ENCODE measurements at places on chromosomes 5 and 9.

- no peak for DNase-seq
Measured at GRCh38 chr9:14908295-14909180, 1.7 kb downstream of the FREM1 start.

DNA sequence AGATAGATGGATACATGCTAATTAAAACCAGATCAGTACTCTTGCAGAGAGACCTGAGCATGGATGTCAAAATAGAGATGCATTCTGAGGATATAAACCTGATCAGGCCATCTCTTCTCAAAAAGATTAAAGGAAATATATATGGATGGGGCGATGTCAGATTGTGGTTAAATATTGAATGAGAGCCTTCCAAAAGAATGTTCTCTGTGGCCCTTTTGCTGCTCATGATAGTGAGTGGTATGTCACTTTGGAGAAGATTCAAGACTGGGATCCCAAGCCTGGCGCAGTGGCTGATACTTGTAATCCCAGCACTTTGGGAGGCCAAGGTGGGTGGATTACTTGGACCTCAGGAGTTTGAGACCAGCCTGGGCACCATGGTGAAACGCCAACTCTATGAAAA, 20.5 kb downstream of the ZNF131 start:
- no peak for DNase-seq

- no peak for DNase-seq
Measured at GRCh38 chr5:168390491-168390890, 95.8 kb upstream of the RARS1 start.

- DNase-seq: no peak
Measured at GRCh38 chr5:45578270-45578669, 117.9 kb downstream of the HCN1 start.

DNA sequence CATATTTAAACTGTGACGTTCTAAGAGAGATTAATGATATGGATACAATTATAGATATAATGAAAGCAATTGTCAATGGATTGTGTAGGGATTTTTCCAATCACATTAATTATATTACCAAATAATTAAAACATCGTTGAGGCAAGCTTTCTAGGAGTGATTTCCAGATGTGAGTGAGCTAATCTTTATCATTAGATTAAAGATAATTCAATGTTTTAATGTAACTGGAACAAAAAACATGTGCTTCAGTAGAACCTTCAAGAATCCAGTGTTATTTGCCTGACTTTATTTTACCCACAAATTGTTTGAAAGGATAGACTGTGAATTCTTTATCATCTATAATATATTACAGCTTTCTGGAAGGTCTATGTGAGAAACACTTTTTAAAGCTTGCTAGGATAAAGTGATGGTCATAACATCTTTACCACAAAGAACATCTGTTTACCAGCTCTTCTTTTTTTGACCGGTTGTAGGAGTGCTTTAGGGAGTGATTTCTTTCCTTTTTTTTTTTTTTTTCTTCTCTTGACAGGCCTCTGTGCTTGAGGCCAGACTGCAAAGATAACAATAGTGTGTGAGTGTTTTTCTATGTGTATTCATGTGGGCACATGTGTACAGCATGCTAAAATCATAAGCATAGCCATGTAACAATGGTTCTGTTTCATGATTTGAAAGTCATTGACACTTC, 35.0 kb downstream of the SNCAIP start:
- no peak for DNase-seq

- no peak for DNase-seq
Measured at GRCh38 chr5:149062371-149063016, 368 bp downstream of the SH3TC2 start.

- no peak for DNase-seq
Measured at GRCh38 chr9:27497883-27498417, 26.1 kb upstream of the IFNK start.

- no peak for DNase-seq
Measured at GRCh38 chr5:146084376-146084775, 21.0 kb downstream of the PLAC8L1 start.

GRCh38 chr5:81162501-81162900, 70.6 kb upstream of the CKMT2 start:
- DNase-seq: no peak

DNA sequence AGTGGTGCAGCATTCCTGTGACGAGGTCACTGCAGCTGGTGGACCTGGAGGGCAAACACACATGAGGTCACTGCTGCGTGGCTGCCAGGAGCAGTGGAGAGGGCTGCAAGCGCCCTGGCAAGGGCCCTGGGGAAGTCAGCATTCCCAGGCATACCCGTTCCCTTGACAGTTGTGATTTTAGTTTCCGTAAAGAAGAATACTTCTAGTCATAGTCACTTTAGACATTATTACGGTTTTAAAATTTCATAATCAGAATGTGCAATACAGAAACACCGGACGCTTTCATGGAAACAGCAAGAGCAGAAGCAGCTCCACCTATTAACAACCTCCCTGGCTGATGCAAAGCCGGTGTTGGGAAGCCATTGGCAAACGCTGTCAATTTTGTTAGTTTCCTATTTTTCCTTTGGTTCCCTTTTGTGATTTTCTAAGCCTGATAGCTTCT, 129.8 kb downstream of the GADD45G start:
- peak; percentile 45 for DNase-seq

DNA sequence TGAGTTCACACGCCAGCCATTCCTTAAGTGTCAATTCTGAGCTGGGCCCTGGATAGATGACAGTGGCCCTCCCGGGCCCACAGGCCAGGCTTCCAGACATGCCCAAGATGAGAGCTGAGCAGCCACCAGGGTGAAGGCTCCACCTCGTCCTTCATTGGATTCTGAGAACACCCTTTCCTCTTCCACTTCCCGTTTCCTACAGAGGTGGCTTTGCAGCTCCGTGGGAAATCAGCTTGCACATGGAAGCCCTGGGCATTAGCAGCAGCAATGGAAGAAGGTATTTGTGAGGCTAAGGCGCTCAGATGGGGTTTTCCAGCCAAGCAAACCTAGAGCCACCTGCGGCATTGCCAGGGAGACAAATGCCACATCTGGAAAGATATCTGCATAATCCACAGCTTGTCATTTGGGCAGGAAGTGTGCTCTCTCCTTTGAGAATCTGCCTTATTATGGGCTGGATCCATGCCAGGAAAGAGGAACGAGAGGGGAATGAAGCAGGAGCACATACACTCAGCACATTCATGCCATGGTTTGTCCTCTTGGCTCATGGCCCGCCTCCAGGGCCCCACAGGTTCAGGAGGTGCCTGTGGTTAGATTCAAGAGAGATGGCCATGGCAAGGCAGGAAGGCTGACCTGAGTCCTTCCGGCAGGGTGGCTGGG, 34.1 kb downstream of the CFAP77 start:
- no peak for DNase-seq

- DNase-seq: no peak
Measured at GRCh38 chr9:78470741-78471140, 173.8 kb downstream of the PSAT1 start.

GRCh38 chr5:1075555-1075881, 36.3 kb downstream of the SLC12A7 start:
- no peak for DNase-seq

GRCh38 chr5:161545344-161546094, 1.0 kb downstream of the GABRB2 start:
- DNase-seq: no peak

DNA sequence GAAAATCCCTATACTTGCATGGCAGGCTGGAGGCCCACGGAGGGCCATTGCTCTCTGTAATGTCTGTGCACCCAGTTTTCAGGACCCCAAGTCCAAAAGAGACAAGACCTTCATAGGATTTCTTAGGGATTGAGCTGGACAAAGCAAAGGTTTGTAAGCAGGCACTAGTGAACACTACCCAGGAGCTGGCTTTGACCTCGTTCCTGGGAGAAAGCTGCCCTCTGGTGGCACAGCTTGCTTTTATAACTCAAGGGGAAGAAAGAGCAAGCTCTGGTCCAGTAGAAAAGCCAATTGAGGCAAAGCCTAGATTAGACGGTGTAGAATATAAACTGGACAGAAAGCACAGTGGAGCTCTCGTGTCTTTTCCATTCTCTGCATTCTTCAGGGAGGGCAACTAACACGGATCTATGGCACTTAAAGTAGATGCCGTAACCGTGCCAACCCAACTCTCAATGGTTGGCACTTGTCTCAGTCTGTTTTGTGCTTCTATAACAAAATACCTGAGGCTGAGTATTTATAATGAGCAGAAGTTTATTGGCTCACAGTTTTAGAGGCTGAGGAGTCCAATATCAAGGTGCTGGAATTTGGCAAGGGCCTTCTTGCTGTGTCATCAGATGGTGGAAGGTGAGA, 7.9 kb downstream of the GABRP start:
- peak; percentile 2 for DNase-seq

- no peak for DNase-seq
Measured at GRCh38 chr5:95238560-95239325, 46.2 kb downstream of the MCTP1 start.

GRCh38 chr9:135087489-135087792, at the start of gene OLFM1:
Gene OLFM1 (plus strand): TSS chr9:135087668. CDS start chr9:135087990, 322 bp downstream.
- peak; percentile 9 for DNase-seq

GRCh38 chr5:120873083-120873482, 409.0 kb downstream of the PRR16 start:
- DNase-seq: no peak

- DNase-seq: no peak
Measured at GRCh38 chr9:29548436-29548835, 1975.2 kb upstream of the C9orf72 start.

DNA sequence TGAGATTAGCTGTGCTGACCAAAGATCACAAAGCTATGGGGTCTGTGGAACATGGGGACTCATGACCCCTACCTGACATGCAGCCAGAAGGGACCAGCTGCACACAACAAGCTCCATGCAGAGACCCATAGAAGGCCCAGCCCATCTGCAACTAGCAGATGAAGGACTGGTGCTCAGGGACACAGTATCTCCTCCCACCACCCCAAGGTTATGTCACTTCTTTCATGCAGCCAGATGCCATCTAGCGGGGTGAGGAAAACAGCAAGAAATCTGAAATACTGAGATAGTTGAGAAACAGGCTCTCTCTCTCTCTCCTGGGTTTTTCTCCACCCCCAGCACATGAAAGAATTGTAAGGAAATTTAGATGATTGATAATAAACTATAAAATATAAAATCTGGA, 161.3 kb upstream of the DAPK1 start:
- no peak for DNase-seq

DNA sequence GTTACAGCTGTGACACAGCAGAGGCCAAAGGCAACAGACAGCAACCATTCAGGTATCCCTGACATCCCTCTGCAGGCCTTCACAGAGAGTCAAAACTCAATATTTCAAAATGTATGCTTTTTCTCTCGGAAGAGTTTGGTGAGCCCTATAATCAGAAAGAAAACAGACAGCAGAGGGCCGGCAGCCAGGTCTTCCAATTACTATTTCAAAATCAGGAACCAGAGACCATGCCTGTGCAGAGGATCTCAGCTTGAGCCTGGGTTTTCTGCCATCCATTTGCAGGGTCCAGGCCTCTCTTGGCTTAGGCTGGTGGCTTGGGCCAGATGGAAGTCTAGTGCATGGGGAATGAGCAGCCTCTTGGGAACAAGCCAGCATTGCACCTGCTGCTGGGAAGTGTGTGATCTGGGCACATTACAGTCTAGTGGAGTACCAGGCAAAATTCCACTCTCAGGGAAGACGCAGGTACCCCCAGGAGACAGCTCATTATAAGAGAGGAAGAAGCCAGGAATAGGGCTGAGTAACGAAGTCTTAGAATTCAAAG, 231.3 kb downstream of the ENC1 start:
- peak; percentile 58 for DNase-seq
